ENCODE measurements at places on chromosomes 6 and 20.
A peak's percentile ranks its signal among the peaks of the same experiment; 100 is the strongest.

GRCh38 chr6:168498161-168498843 is 57.3 kb downstream of the SMOC2 start:
- no peak for DNase-seq

DNA sequence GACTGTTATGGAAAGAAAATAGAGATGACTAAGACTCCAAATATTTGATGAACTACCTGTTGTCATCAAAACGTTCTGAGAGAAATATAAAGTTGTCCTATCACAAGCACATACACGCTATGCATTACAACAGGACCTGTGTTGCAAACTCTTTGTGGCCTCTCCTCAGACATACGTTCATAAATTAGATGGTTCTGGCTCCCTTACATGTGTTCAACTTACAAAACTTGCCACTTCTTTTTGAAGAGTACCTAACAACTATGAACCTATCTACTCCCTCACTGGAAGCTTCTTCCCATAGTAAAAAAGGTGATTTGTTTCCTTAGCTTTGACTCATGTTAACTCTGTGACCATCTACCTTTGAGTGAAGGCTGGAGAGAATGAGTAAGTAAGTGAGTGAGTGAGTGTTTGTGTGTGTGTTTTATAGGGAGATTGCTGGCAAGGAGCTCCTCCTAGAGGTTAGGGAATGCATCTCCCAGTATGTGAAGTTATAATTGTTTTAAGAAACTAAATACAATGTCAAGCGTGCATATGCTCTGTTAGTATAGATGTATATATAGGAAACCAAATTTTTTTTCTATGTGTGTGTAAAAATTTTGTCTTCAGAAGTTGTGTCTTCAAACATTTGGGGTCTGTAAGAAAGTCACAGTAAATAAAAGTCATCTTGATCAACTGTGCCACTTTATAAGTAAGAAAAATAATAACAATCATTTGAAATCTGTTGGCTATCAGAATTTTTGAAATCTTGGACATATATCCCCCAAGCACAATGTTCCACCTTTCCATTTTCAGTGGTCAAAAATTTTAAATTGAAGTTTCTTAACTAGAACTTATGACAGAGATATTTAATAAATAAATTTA is 1211.1 kb upstream of the GJE1 start:
- DNase-seq, result peak; percentile 89

GRCh38 chr6:90187437-90188121 is 109.1 kb downstream of the BACH2 start:
- DNase-seq, result no peak

DNA sequence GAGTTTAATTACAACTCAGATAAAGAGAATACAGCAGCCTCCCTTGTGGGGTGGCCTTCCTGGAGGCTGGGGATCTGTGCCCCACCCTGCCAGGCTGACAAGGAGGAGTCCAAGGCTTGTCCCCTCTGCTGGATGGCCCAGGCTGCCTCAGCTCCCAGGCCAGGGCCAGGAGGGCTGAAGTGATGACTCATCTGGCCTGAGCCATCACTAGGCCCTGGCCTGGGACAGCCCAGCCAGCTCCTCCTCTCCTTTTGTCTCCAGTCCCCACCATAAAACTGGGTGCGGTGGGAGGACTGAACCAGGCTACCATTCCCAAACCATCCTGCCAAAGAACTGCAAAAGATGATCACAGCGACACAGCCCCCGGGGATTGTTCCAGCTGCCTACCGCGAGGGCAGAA is 15.0 kb downstream of the GRM4 start:
- DNase-seq, result no peak

- DNase-seq, result no peak
Measured at GRCh38 chr6:20202324-20202658, 10.0 kb downstream of the MBOAT1 start.

- peak; percentile 34 for DNase-seq
Measured at GRCh38 chr20:13119583-13119982, 101.5 kb upstream of the ISM1 start.

- no peak for DNase-seq
Measured at GRCh38 chr20:56522311-56522710, 2.2 kb upstream of the FAM209A start.

DNA sequence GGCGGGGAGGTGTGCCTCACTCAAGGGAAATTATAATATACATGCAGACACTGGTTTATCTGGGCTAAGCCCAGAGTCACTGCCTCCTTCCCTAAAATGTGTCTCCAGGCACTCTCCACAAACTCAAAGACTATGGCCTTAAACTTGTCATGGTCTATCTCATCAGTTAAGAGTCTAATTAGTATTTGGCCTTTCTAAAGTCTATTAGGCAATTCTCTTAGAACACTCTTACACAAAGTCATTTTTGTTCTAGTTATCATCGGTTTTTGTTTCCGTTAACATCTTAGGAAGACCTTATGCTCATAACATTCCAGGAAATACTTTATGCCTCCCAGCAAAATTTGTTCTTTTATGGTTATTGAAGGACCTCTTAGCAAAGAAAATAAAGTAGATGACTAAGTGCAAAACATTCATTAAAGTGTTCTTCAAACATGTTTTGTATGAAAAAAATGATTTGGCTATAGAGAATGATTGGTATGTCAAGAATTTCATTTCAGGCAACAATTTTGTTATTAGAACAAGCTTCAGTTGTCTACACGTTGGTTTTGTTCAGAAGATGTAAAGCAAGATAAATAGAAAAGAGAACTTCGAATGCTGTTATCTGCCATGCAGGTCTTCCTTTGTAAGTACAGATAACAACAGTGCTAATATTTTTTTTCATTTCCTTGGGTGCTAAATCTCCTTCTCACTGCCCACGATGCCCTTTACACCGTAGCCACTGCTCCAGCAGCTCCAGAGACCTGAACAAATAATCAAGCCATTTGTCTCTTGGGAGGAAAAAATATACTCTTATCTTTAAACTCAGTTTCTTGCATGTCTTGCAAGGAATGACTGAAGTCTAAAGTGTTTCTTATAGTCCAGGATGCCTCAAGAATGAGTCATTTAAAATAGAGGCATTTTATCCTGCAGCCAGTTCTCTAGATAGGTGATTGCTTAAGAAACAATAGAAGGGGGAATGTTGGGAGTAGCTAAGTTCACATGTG is 170.4 kb downstream of the HTR1B start:
- peak; percentile 40 for DNase-seq

DNA sequence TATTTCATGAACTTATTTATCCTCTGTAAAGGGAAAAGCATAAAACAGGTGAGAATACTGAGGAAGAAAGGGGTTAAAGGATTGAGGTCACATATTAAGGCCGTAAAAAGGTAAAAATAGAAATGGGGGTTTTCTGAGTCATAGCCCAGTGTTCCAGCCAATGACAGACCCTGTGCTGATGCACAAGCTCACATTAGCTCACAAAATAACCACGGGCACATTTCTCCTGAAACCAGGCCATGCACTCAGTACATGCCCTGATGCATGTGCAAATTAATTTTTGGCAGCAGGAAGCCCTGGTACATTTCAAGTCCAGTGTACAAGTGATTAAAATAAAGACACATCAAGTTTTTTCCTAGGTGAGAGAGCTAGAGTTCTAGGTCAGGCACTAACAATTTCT is 194.4 kb downstream of the TMEM200A start:
- DNase-seq, result no peak

- DNase-seq, result no peak
Measured at GRCh38 chr6:170292111-170292406, 1.2 kb upstream of the DLL1 start.

GRCh38 chr6:147653631-147654030 is 145.1 kb downstream of the SAMD5 start:
- DNase-seq, result no peak

- DNase-seq, result peak; percentile 20
Measured at GRCh38 chr6:166691199-166691598, 64.1 kb upstream of the RPS6KA2 start.

DNA sequence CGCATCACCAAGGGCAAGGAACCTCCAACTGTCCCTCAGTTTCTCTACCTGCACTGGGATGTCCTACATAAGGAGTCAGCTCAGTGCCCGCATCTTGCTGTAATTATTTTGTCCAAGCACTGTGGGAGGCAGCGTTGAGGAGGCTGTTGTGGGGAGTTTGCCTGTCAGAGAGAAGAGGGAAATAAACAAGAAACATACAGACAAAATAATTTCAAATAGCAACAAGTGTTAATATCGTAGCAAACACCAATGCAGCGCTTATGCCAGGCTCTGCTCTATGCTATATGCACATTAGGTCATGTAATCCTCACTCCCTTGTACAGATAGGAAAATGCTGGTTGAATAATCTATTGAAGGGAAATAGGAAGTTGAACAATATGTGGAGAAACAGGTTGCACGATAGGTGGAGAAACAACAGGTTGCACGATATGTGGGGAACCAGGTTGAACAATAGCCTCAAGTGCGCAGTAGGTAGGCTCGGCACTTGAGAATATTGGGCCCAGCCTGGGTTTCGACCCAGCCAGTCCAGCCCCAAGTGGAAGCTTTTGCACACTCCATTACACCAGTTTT is 91.2 kb upstream of the SIRPA start:
- no peak for DNase-seq

GRCh38 chr20:57884956-57885355 is 175.1 kb upstream of the PMEPA1 start:
- no peak for DNase-seq

- no peak for DNase-seq
Measured at GRCh38 chr6:91865889-91866288, 1279.0 kb upstream of the MAP3K7 start.

DNA sequence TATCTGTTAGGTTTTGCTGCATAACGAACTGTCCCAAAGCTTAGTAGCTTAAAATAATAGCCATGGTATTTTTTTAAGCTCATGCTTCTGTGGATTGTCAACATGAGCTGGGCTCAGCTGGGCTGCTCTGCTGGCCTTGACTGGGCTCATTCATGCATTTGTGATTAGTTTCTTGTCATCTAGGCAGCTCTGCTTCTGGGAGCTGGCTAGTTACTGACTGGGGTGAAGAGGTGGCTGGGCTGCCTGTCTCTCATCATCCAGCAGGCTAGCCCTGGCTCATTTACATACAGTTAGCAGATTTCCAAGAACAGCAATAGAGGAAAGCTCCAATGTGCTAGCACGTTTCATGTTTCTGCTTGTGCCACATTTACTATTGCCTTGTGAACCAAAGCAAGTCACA is 165.1 kb upstream of the PCSK2 start:
- no peak for DNase-seq

- DNase-seq, result peak; percentile 92
Measured at GRCh38 chr20:57838670-57839151, 128.9 kb upstream of the PMEPA1 start.

GRCh38 chr6:41522780-41523548 is 23.2 kb upstream of the FOXP4 start:
- no peak for DNase-seq

DNA sequence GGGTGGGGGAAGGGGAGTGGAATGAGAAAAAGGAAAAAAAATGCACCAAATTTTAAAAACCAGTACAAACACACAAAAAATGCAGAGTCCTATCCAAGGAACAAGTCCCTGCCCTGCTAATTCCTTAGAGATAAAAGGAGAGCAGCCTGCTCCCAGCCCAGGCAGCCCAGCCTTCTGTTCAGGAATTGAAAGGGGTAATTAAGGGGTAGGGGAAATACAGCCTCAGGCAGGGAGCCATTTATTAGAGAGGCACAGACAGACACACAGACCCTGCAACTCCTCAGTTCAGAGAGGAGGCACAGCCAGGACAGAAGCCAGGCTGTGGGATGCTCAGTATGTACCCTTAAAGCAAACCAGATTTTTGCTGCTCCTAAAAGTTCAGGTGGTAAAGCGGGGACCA is 137.2 kb downstream of the EYA2 start:
- DNase-seq, result no peak

DNA sequence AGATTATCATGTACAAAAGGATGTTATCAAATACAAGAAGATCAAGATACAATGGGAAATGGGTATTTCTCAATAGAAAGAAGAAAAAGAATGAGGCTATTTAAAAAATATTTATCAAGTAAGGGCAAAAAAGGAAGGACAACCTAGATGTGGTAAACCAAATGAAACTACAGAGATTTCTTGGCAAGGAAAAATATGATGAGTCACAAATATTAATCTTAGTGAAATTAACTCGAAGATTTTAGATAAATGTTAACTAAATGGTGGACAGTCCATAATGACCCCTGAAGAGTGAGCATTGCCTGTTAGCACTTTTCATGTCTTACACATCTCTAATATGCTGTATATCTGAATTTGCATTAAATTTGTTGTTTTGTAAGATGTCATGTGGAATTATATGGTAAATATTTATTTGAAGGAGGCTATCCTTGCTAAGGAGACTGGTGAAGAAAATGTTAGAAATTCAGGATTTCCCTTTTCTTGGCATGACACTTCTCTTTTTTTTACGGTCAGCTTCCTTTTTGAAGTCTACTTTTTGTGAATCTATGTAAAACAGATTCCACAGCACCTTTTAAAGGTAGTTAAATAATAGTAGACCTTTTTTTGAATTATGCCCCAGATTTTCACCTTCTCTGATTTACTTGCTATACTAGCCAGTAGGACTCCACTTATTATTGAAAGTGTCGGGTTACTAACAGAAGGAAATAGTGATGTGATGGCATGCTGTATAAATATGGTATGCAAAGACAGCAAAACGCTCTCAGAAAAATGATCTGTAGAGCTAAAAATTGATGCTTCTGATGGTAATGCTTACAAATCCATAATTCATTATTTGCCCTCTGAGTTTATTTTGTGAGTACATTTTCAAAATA is 120.5 kb downstream of the HIVEP1 start:
- peak; percentile 65 for DNase-seq

DNA sequence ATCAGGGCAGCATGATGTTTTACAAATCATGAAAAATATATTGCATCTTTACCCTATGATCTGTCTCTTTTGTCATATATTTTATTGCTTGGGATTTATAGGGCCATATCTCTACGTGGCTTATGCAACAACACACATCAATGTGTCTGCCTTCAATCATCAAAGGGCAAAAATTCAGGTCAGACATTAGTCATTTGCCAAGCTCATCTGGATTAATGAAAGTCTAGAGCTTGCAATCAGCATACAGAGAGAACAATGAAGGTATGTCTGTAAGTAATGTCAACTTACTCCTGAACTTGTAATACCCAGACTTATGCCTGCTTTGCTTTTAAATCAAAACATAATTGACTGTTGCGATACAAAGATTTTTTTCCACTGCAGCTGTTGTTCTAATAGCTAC is 282.7 kb downstream of the HAO1 start:
- DNase-seq, result no peak

DNA sequence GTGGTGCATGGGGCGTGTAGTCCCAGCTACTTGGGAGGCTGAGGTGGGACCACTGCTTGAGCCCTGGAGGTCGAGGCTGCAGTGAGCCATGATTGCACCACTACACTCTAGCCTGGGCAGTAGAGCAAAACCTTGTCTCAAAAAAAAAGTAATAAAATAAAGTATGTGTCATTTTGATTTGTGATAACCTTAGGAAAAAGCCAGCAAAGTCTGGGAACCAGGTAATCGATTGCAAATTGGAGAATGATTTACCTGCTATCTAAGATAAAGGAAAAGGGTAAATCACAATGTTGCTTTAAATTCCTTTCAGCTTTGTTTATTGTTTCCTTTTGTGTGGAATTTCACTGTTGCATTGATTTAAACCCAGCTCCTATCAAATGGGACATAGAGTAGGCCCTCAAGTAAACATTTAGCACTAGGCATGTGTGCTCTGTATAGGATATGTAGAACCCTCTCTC is 59.0 kb downstream of the SGK1 start:
- DNase-seq, result no peak

Data from fibroblast of lung (primary cell).